Stimulated activated CD8-positive, alpha-beta memory T cell treated with anti-CD3 and anti-CD28 coated beads, Interleukin-12 subunit alpha, Interleukin-12 subunit beta, amount 100 ng/mL, for 4 hours (primary cell): ENCODE measurements at places on chromosomes 7 and 10.

- no peak for DNase-seq
Observed at GRCh38 chr10:94042001-94042833, 48.5 kb downstream of the PLCE1 start.

DNA sequence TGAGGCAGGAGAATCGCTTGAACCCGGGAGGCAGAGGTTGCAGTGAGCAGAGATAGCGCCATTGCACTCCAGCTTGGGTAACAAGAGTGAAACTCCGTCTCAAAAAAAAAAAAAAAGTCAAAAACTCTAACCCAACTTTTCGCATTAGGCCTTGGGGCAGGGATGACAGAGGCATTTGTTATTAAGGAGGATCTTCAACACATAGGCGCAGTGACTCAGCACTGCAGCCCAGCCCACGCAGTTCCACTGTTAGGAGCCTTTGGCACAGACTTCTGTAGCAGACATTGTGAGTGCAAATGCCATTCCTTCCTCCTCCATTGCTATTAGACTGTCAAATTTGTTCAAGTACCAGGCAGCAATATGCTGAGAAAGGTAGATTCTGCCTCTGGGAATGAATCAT, 43.1 kb upstream of the KLHL7 start:
- no peak for DNase-seq

- no peak for DNase-seq
Observed at GRCh38 chr7:32533276-32534029, 38.2 kb downstream of the AVL9 start.

GRCh38 chr10:81179805-81180452, 642.2 kb downstream of the SH2D4B start:
- DNase-seq: no peak

DNA sequence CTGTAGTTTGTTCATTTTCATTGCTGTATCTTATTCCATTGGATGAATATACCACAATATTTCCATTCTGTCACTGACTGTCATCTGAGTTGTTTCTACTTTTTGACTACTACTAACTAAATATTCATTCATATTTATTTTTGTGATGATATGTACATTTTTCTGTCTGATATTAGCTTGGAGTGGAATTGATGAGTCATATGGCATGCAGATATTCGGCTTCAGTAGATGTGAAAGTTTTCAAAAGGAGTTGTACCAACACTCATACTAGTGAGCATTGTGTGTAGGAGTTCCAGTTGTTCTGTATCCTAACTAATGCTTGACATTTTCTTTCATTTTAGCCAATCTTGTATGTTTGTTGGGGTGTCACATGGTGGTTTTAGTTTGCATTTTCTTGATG, 7.7 kb downstream of the RUNDC3B start:
- no peak for DNase-seq

- DNase-seq: no peak
Observed at GRCh38 chr7:2242541-2243429, 759 bp downstream of the NUDT1 start.

GRCh38 chr7:109284943-109285342, 715.3 kb downstream of the DNAJB9 start:
- DNase-seq: no peak

- DNase-seq: no peak
Observed at GRCh38 chr7:151744656-151745638, 132.0 kb downstream of the PRKAG2 start.

GRCh38 chr10:44388641-44389040, 3.7 kb upstream of the CXCL12 start:
- no peak for DNase-seq

DNA sequence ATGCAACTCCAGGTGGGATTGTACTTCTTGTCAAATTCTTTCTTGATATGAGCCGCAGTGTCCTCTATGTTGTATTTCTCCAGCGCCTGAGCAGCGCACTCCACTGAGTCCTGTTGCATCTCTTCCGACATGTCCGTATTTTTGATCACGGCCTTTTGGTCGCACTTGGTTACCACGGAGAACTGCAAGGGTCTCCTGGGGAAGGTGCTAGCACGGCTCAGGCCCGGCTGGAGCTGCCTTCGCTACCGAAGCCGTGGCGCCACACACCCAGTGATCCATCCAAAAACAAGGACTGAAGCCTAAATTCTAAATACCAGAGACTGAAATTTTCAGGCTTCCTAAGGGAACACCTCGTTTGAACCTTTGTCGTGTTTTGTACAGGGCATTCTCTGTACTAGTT, 194.4 kb upstream of the SEMA3D start:
- DNase-seq: no peak
